T follicular helper cell (primary cell): ENCODE measurements at places on chromosomes 5 and 9.

- no peak for DNase-seq
Observed at GRCh38 chr9:95422650-95423049, 94.1 kb downstream of the PTCH1 start.

DNA sequence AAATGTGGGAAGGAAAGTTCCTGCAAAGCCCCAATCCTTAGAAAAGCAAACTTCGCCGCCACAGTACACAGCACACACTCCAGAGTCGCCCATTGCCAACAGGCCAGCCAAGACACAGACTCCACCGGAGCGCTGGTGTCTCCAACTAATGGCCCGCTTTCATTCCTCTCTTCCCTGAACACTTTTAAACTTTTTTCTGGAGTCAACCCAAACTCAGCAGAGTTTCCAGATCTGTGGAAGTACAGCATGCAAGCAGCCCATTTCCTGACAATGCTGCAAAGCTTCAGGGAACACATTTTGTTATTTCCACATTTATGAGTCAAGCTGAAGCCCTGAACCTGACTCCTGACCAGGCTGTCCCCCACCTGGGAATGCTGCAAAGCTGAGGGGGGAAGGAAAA lies 351.9 kb downstream of the NFIB start:
- no peak for DNase-seq

- DNase-seq = no peak
Observed at GRCh38 chr5:2030131-2030530, 147.4 kb upstream of the IRX4 start.

DNA sequence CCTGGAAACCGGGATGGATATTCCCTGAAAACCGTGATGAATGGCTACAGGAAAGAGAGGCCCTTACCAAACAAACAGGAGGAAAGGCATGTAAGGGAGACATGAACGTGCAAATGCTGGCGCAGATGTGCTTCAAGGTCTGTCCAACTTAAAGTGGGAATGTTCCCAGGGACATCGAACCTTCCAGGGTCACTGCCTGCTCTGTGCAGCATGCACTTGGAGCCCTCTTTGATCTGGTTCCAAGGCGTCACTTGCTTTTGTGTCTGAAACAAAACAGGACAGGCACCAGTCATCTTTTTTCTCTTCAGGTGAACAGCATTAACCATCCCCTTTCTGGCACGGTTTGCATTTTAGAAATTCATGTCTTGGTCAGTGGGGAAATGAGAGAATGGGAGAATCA lies 479.4 kb downstream of the RASEF start:
- DNase-seq = no peak

GRCh38 chr9:129549139-129549538 lies 71.8 kb downstream of the C9orf50 start:
- DNase-seq = no peak

DNA sequence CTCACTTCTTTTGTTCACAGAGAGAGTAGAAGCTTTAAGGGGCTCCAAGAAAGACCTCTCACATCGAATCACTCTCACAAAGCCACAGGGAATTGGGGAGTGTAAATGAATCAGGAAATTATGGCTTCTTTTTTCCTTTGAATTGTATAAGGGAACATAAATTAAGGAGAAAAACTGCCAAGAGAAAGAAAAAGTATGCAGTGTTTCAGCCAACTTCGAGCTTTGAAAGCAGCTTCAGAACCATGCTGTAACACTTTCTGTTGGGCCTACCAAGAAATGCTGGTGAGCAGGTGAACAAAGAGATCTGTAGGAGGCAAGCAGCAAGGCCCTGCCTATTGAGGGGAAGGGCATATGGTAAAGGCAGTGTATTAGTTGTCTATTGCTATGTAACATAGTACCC lies 33.4 kb upstream of the CTNNA1 start:
- no peak for DNase-seq

DNA sequence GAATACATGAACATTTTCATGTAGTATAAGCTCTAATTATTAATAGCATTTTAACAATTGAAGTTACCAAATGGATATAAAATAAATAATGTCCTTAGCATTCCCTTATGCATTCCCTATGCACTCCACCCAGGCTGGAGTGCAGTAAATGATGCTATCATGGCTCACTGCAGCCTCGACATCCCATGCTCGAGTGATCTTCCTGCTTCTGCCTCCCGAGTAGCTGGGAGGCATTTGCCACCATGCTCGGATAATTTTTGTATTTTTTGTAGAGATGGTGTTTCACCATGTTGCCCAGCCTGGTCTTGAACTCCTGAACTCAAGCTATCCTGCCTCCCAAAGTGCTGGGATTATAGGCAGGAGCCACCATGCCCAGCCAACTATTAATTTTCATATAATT lies 184.0 kb downstream of the PBX3 start:
- no peak for DNase-seq

DNA sequence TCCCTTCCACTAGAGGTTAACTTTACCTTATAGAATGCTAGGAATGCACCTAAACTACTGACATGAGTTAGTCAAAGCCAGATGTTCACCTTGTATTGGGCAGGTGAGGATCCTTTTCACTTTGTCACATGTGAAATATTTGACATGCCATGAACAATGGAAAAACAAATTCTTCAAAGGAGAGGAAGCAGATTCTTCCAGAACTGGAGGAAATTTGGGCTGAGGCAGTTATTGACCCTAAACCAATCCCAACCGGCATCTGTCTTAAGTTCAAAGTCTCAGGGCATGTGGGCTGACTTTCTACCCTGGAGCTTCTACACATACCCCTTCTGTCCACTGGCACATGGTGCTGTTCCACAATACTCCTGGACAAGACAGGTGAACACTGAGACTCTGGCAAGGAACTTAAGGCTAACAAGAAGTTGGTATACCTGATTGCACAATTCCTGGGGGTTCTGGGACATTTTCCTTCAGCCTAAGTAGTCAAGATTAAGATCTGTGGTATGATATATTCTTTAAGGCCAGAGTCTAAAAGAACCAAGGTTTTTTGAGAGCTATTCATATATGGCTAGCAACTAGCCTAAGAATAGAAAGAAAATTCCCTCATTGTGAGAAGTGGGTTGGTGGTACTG lies 2.6 kb downstream of the VLDLR start:
- no peak for DNase-seq

DNA sequence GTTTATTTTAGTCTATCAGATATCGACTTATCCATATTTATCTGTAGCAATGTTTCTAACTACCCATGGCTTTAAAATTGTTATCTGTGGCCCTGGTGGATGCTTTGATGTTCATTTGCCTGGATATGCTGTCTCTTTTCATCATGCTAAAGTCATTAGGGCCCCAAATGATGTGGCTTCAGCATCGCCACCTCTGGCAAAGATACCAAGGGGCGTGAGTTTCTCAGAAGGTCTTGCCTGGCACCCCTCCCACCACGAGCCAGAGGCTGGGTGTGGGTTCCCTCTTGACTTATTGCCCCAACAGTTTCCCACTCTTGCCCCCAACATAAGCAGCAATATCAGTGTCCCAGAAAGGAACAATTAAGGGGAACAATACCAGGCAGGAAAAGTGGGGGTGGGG lies 5.4 kb downstream of the ROPN1L start:
- no peak for DNase-seq

DNA sequence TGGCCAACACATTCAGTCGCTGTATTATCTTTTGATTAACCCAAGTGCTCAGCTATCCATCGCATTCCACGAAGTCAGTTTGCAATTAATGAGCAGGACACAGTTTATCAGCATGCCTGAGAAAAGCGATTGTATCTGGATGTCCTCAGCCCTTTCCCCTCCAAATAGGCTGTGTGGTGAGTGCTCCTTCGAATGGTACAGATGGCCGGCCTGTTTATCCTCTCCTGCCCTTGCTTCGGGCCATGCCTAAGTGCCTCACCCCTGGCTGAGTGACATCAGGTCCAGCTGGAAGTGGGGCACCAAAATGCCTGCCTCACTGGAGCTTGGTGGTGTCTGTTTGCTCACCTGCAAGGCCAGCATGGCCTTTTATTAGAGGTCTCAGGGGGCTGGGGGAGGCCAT lies 317.3 kb downstream of the GADD45G start:
- no peak for DNase-seq

- DNase-seq = no peak
Observed at GRCh38 chr5:139226131-139226530, 28.0 kb upstream of the SIL1 start.
